Activated CD4-positive, alpha-beta T cell treated with anti-CD3 and anti-CD28 coated beads for 24 hours (primary cell): ENCODE measurements at places on chromosomes 2 and 18.

GRCh38 chr2:10946394-10946793, 34.7 kb downstream of the KCNF1 start:
- no peak for DNase-seq

DNA sequence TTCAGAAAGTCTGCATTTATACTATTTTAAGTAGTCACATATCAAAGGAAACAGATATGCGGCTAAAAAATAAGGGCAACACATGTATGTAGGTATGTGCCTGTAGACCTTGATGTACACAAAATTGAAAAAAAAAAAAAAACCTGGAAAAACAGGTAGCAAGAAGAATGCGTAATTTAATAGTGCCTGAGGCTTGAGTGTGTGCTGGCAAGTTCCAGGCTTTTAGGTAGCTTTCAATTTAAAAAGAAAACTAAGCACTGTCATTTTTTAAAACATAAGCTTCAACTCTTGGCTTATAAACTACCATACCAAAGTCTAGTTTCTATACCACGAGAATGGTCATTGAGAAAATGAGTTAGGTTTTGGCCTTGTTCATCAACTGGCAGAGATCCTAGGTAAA, 72.3 kb downstream of the OTX1 start:
- DNase-seq: no peak

- no peak for DNase-seq
Measured at GRCh38 chr2:192700934-192701333, 506.2 kb upstream of the TMEFF2 start.

- DNase-seq: no peak
Measured at GRCh38 chr2:158325031-158325781, 131.3 kb downstream of the CCDC148 start.

DNA sequence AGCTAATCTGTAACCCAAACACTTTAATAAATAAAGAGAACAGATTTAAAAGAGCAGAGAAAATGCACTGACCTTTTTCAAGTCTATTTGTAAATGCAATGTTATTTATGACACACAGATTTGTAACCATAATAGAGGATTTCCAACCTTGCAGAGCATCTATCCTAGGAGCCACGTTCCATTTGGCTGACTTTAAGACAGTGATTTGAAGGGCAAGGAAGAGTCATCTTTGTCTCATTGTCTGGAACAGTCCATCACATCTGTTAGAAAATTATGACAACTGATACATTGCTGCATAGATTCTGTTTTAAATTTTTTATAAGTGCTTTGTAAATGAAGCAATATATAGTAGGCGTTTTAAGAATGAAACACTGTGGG, 90.8 kb upstream of the L3MBTL4 start:
- DNase-seq: no peak

DNA sequence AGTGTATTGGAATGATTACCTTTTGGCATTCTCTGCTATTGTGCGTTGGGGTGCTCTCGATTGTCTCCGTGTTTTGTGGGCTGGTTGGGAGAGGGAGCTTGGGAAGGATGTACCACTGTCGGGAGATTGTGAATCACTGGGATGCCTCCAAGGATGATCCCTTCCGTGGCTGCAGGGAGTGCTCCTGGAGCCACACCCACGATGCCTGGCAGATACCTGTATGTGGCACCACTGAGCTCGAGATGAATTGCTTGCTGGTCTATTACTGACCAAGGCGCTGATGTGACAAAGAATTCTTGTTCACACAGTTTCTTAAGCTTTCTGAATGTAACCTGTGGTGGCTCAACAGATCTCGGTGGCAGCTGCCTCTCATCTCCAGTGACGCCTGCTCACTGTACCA, 159.7 kb upstream of the LHCGR start:
- no peak for DNase-seq

GRCh38 chr2:23269747-23270146, 115.2 kb upstream of the KLHL29 start:
- DNase-seq: no peak

DNA sequence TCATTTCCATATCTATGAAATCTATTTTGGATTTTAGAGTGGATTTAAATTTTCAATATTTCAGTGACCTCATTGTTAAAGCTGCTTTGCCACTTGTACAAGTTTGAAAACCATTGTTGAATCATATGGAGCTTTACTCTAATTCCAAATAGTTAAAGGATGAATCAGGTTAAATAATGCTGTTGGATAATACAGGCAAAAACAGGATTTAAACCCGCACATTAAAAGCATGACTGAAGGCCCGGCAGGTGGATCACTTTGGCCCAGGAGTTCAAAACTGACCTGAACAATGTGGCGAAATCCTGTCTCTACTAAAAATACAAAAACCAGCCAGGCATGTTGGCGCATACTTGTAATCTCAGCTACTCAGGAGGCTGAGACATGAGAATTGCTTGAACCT, 68.3 kb downstream of the RIF1 start:
- no peak for DNase-seq

DNA sequence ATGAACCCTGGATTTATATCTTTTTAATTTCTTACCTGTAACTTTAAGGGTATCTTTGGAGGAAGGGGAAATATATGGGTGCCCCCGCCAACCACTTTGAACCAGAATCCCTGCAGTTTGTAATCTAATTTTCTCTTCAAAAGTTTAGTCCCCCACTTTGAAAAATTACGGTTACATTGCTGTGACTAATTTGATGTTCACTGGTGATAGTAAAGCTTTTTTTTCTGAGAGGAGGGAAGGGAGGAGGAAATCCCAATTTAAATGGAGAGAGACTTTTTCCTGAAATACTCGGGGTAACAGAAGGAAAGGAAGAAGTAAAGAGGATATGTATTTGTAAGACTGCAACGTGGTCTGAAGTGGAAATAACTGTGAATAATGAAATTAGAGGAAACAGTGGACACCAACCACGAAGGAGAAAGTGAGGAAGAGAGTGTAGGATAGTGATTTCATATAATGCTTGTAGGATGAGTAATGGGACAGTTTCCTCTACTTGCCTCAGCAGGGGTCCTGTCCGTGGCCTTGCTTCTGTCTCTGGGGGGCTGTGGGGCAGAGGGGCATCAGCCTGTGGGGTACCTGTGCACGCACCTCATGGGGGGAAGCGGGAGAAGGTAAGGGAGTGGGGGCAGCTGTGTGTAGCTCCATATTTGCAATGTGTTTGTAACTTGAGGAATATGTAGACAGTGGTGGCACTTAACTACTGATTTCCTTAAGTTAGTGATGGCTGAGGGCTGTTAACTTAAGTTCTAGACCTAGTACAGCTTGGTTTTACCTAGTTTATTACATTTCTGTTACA, 161.1 kb downstream of the LTBP1 start:
- no peak for DNase-seq

GRCh38 chr2:62305421-62306176, 109.7 kb downstream of the B3GNT2 start:
- peak; percentile 45 for DNase-seq

DNA sequence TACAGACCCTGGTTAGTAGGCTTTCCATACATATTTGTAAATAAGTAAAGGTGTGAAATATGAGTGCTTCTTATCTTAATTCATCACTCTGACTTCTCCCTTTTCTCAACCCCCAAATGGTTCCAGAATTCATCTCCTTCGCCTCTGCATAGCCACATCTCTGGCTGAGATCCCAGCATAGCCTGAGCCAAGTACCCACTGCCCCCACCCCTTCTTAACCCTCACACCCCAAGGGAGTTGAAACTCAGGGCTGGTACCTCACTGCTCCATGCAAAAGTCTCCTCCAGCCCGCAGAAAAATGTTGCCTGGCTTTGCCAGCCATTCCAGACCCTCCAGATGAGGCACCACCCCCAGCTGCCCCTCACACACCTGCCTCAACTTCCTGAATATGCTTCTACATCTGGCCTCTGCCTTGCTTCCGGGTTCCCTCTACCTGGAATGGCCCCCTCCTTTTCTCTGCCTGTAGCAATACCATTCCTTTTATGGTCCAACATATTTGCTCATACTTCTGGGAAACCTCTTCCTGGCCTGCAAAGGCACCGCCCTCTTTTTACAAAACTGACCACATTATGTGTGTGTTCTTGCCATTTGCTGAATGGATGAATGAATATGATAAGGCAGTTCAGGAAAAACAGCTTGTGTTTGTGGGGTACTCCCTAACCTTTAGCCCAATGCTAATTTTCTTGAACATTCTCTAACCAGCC, 112.8 kb downstream of the CELF4 start:
- no peak for DNase-seq

- DNase-seq: no peak
Measured at GRCh38 chr2:205640716-205641115, 41.6 kb upstream of the NRP2 start.

DNA sequence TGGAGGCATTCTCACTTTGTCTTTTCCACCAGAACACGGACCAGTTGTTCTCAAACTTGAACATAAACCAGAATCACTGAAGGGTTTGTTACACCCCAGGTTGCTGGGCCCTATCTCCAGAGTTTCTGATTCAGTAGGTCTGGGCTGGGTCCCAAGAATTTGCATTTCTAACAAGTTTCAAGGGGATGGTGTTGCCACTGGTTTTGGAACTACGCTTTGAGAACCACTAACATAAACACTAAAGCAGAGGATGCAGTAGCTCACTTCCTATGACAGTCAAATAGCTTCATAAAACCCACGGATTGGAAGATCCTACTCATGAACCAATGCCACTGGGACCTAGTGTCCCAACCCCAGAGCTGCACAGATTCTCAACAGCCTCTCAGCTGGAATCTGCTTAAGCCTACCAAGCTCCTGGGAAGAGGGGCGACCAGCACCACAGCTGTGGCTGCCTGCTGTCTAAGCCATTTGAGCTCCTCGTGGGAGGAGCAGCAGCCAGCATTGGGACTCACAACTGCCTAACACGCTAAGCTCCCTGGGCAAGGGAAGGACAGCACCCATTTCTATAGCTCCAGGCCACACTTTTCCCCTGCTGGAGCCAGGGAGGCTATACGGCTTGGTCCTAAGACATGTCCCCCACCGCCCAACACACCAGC, 62.5 kb downstream of the C1D start:
- no peak for DNase-seq

DNA sequence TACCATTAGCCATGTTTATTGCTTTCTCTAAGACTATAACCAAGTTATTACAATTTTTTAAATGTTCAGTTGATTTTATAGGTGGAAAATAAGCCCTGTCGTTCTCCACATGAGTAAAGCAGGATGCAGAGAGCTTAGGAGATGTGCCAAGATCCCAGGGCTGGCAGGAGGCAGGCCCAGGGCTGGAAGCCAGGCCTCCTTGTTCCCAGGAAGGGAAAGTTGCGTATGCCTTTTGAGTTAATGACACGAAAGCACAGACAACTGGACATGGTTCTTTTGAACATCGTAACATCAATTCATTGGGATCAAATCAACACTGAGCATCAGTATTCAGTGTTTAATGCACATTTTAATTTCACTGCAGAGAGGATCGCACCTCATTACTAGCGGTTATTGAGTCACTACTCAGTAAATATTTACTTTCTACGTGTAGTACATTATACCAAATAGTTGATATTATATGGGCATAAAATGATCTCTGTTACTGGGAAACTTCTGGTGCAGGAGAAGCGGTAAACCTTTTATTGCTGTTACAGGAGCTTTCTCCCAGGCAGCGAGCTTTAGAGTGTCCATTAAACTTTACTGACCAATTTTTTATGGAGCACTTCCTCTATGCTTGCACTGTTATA, 60.0 kb downstream of the RNF144A start:
- no peak for DNase-seq

DNA sequence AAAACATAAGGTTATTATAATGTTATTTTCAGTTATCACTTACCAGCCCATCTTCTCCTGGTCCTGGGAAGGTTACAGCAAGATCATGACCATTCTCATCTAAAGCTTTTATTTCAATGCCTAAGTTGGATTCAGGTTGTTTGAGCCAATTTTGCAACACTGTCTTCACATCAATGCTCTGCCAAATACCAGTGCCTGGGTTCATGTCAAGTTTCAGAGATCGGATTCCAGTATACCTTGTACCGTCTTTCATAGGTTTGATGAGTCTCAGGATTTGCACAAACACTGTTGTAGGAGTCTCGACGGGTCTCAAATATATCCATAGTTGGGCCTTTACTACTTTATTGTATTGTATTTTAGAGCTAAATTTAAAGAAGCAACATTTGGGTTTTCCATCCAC, 2.5 kb downstream of the MSTN start:
- DNase-seq: no peak

DNA sequence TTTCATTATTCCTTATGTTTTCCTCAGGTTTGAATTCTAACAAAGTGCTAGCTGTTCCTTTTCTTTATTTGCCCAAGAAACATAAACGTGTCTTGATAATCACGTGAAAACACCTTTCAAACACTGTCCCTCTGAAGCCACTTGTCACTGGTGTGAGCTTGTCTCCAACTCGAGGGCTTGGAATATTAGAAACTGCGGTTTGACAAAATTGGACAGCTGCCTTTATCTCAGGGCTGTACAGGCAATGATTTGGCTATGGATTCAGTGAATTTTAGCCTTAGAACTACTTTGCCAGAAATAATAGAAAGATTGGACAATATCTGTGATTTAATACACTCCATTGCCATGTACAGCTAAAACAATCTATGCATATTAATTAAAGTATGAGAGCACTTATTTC, 763.0 kb upstream of the ACVR2A start:
- no peak for DNase-seq

- DNase-seq: no peak
Measured at GRCh38 chr18:62717169-62717924, 2.0 kb downstream of the PHLPP1 start.

DNA sequence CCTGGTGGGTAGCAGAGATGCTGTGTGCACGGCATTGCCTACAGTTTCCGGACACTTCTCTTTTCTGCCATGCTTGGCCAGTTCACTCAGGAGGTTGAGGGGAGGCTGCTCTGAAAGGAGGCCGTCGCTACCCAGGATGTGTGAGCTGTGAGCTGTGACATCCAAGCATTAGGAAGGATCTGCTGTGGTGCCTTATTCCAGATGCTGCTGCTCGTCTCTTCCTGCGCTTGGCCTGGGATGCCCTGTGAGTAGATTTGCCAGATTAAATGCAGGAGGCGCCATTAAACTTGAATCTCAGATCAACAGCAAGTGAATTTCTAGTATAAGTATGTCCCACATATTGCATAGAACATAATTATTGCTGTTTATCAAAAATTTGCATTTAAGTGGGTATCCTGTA, 124.2 kb upstream of the SIX3 start:
- no peak for DNase-seq

DNA sequence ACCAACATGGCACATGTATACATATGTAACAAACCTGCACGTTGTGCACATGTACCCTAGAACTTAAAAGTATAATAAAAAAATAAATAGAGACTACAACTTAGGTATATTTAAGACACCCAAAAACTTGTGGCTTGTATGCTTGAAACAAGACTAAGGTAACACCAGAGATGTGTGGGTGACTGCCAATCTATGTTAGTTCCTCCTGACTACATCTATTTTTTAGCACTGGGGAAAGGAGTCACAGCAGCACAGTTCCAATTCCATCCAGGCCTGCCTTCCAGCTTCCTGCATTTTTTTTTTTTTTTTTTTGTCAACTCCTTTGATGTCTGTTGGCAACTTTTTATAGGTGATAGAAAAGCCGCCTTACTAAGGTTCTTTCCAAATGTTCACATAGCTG, 18.2 kb downstream of the C2orf69 start:
- no peak for DNase-seq

DNA sequence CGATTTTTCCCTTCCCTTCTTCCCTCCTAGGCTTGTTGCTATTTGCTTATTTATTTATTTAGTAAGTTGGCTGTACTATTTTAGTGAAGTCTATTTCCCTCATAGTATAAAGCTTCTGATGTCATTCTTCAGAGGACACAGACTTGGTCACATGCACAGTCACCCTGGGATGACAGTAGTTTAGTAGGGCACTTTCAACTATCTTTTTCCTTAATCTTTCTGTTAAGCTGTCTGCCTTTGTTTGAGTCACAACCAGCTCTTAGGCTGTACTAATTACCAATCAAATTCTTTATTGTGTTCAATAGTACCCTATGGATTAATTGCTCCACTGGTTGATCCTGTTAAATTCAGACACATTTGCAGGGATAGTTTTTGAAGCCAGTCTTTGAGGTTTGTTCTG, 26.9 kb upstream of the RAB31 start:
- no peak for DNase-seq
